Adrenal gland (tissue), 19 donors: ENCODE measurements at places on chromosomes 3 and 15.

- H3K27me3 ChIP-seq = no peaks in the 10 kb centered on the region
- H3K4me3 ChIP-seq = no peak within 1 kb of the TSS
- no peaks in the 10 kb centered on the region for H3K36me3 ChIP-seq
- peaks cover 5% of the 10 kb centered on the region for H3K4me1 ChIP-seq
- no peak for DNase-seq
These were observed at the start of gene FSD2 for GRCh38 chr15:82805994-82806406. FSD2 (minus strand) TSS chr15:82806069; CDS start chr15:82787390, 18,679 bp downstream.

DNA sequence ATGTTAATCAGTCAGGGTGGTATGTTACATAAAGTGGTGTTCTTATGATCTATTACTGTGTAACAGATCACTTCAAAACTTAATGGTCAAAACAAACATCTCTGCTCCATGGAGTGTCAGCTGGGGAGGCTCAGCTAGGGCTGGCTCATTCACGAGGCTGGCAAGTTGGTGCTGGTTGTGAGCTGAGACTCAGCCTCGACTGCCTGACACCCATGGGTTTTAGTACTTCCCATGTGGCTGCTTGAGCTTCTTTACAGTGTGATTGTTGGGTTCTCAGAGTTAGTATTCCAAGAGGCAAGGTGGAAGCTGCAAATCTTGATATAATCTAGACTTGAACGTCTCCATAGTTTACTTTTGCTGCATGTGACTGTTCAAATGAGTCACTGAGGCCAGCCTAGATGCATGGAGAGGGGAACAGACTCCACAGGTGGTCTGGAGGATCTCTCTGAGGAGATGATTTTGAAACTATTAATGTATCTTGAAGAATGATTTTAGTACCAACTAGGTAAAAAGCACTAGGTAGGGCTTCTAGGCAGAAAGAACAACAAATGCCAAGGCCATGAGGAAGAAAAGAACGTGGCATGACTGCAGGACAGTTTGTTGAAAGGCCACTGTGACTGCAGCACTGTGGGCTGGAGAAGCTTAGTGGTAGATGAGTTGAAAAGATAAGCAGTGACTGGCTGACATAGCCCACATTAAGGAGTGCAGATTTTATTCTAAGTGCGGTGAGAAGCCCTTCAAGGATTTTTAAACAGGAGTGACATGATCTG lies 281.1 kb upstream of the PROK2 start:
- no peak overlapping the region for H3K4me3 ChIP-seq
- no peak for DNase-seq
- H3K36me3 ChIP-seq = no peaks in the 10 kb centered on the region
- H3K27ac ChIP-seq = no peak overlapping the region

DNA sequence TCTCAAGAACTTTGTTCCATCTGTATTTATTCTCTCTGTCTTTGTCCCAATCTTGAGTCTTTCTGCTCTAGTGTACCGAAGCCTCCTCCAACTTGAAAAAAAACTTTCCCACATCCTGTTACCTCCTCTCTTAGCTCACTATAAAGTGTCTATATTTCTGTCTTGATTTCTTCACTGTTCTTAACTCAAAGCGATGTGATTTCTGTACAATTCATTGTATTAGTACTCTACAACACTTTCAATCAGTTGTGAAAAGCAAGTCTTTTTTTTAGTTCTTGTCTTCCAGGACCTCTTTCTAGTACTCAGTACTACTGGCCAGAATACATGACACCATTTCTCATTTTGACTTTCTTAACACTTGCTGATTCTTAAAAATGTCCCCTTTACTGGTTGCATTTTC lies 353.5 kb upstream of the SATB1 start:
- no peak for DNase-seq
- no peaks in the 10 kb centered on the region for H3K36me3 ChIP-seq
- H3K27ac ChIP-seq = no peak overlapping the region
- no peaks in the 10 kb centered on the region for H3K27me3 ChIP-seq
- no peak overlapping the region for H3K4me3 ChIP-seq

- peak overlapping the region; percentile 0 for H3K27ac ChIP-seq
- DNase-seq = no peak
- H3K4me1 ChIP-seq = peaks cover 18% of the 10 kb centered on the region
- no peak overlapping the region for H3K4me3 ChIP-seq
- H3K27me3 ChIP-seq = no peaks in the 10 kb centered on the region
These were observed 1.4 kb downstream of the RPSA start for GRCh38 chr3:39407773-39408492.

DNA sequence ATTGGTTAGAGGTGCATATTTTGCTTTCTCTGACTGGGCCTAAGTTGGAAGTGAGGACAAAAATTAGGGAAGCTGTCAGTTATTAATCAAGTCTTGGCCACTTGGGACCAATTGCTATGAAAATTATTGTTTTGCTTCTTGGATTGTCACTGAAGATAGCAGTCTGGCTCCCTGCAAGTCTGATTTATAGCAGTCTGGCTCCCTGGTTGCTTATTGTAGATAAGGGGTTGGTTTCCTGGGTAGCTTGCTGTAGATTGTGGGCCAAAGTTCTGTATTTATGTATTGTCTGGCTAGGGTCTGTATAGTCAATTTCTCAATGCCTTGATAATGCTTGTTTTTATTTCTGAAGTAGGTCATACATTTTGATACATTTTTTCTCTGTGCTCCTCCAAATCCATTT lies 13.3 kb upstream of the DRD3 start:
- no peaks in the 10 kb centered on the region for H3K4me1 ChIP-seq
- no peaks in the 10 kb centered on the region for H3K36me3 ChIP-seq
- no peak overlapping the region for H3K4me3 ChIP-seq

GRCh38 chr3:87298111-87298718 lies 21.8 kb upstream of the POU1F1 start:
- H3K4me3 ChIP-seq = no peak overlapping the region
- no peak overlapping the region for H3K27ac ChIP-seq
- DNase-seq = no peak
- no peaks in the 10 kb centered on the region for H3K36me3 ChIP-seq
- H3K27me3 ChIP-seq = no peaks in the 10 kb centered on the region

DNA sequence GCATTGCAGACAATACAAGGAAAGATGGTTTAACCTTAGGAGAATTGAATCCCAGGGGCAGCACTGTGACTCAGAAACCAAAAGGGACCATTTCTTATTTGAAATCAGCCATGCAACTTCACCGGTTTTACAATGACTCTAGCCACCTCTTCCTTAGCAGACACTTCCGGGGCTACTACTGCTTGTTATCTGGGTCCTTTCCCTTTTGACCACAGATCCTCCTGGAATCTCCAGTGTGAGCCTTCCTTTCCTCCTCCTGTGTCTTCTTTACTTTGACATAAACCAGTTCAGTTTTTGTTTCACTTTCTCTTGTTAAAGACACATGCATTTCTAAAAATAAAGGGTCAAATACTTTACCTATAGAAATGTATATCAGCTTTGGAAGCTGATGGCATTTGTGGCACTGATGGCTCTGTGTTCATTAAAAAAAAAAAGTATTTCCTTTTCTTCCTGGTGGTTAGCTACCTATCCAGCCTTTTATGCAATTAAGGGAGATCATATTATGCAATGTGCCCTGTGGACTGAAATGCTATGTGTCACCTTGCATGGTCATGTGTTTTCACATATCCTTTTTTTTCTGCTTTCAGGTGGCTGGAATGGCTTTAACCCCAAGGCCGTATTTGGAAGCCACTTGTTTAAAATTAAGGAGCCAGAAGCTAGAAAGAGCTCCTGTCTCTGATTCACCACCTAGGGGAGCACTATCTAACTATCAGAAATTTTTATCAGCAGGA lies 296.2 kb downstream of the CHL1 start:
- no peak overlapping the region for H3K27ac ChIP-seq
- no peaks in the 10 kb centered on the region for H3K27me3 ChIP-seq
- H3K36me3 ChIP-seq = no peaks in the 10 kb centered on the region
- no peaks in the 10 kb centered on the region for H3K4me1 ChIP-seq
- H3K4me3 ChIP-seq = no peak overlapping the region

- DNase-seq = no peak
- no peak overlapping the region for H3K4me3 ChIP-seq
- no peak overlapping the region for H3K27ac ChIP-seq
- peaks cover 6% of the 10 kb centered on the region for H3K27me3 ChIP-seq
- H3K4me1 ChIP-seq = no peaks in the 10 kb centered on the region
- H3K36me3 ChIP-seq = no peaks in the 10 kb centered on the region
These were observed 203.9 kb downstream of the MINAR1 start for GRCh38 chr15:79635897-79636561.

- H3K4me3 ChIP-seq = no peak overlapping the region
- H3K4me1 ChIP-seq = no peaks in the 10 kb centered on the region
- no peak for DNase-seq
- no peaks in the 10 kb centered on the region for H3K27me3 ChIP-seq
- H3K27ac ChIP-seq = no peak overlapping the region
These were observed 34.7 kb upstream of the CCDC174 start for GRCh38 chr3:14616606-14617507.

DNA sequence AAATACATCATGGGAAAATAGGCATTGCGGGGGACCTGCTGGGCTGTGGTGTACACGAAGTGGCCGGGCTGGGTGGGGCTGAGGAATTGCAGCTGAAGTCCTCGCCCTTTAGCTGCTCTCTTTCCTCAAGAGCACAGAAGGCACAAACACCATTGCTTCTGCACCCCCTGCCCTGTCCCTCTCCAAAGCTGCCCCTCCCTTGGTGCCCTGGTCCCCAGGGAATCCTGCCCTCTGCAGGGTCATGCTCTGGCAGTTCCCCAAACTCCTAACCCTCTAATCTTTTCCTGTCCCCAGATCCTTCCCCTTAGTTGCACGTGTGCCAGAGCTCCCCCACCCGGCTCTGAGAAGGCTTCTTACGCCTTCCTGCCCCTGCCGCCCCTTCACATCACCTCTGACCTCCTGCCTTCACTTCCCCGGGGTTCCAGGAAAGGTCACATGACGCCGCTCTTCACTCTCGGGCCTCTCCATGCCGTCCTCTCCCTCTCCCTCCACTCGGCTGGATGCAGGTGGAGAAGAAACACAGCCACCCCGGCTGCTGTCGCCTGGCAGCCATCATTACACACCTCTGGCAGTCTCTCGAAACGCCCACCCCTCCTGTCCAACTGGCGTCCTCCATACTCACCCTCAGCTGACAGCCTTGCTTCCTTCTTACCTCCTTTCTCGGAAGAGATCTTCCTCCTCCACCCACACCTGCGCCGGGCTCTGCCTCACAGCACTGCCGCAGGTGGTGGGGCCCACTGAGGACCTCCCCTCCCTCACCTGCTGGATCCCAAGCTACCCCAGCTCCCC lies 6.9 kb upstream of the PCSK6 start:
- H3K4me1 ChIP-seq = peaks cover 5% of the 10 kb centered on the region
- no peaks in the 10 kb centered on the region for H3K36me3 ChIP-seq
- H3K27me3 ChIP-seq = peaks cover 26% of the 10 kb centered on the region
- H3K27ac ChIP-seq = no peak overlapping the region
- H3K4me3 ChIP-seq = no peak overlapping the region

DNA sequence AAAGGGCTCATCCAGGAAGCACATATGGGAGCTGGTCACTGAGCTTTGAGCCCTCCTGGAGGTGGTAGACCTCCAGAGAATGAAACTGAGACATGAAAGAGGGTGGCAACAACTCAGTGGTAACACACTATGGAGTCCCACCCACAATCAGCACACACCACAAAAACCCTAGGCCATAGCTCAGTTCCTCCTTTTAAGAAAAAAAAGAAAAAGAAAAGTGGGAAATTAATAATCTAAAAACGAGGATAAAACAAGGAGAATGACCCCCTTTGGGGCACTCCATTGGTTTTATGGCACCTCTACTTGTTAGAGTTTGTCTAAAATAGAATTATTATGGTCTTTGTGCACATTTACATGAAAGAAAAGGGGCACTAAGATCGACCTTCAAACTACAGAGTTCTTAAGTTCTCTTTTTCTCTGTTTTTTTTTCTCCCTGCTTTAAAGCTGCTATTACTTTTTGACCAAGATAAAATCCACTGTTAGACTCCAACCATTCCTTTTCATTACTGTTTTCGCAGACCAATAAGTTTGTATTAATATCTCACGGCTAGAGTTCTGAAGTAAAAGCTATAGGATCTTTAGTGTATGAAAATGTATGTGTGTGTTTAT lies 40.2 kb upstream of the ZBTB20 start:
- H3K4me3 ChIP-seq = no peak overlapping the region
- no peaks in the 10 kb centered on the region for H3K4me1 ChIP-seq
- no peaks in the 10 kb centered on the region for H3K36me3 ChIP-seq
- no peak for DNase-seq
- H3K27me3 ChIP-seq = no peaks in the 10 kb centered on the region

DNA sequence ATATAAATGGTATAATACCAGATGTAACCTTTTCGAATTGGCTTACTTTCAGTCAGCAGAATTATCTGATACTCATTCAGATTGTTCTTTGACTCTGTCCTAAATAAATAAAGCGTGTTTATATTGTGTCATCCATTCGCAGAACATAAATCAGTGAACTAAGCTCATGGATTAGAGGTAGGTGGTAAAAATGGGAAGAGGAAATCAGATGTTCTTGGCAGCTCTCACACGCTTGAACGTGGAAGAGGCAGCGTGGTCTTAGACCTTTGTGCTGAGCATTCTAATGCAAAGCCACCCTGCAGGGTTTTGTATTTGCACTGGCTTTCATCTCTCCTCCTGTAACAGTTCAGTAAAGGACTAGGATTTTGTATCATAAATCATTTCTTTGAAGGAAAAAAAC lies 441.4 kb downstream of the GABRG3 start:
- H3K4me3 ChIP-seq = no peak overlapping the region
- no peaks in the 10 kb centered on the region for H3K27me3 ChIP-seq
- no peaks in the 10 kb centered on the region for H3K4me1 ChIP-seq
- no peaks in the 10 kb centered on the region for H3K36me3 ChIP-seq

DNA sequence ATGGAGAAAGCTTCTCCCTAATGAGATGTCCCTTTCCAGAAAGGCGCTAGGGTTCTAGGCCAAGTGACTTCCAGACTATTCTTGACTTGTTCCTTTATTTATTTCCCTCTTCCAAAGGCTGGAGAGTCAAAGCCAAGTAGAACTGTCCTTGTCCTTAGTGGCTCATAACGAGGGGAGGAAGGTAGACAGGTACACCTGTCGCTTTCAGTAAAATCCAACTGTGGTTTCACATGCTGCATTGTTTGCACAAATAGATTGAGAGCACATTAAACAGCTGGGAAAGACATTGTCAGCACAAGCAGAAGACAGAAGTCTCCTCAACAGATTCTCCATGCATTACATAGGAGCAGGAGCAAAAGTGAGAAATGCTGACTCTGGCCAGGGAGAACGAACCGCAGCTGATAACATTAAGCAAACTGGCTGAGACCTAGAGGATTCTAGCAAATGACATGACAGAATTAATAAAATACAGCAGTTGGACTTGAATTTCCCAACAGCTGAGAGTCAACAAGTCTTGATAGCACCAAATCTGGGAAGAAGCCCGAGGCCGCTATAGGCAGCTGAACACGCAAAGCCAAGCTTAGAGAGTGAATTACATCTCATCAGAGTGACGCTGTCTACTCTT lies 227.7 kb downstream of the TLE3 start:
- H3K4me1 ChIP-seq = no peaks in the 10 kb centered on the region
- no peak overlapping the region for H3K4me3 ChIP-seq
- H3K27me3 ChIP-seq = no peaks in the 10 kb centered on the region
- no peak for DNase-seq
- no peak overlapping the region for H3K27ac ChIP-seq

GRCh38 chr15:31799715-31800321 lies 230.5 kb upstream of the CHRNA7 start:
- H3K27me3 ChIP-seq = no peaks in the 10 kb centered on the region
- no peak overlapping the region for H3K4me3 ChIP-seq
- H3K4me1 ChIP-seq = no peaks in the 10 kb centered on the region
- DNase-seq = no peak
